ENCODE measurements at places on chromosomes 12 and 14.

DNA sequence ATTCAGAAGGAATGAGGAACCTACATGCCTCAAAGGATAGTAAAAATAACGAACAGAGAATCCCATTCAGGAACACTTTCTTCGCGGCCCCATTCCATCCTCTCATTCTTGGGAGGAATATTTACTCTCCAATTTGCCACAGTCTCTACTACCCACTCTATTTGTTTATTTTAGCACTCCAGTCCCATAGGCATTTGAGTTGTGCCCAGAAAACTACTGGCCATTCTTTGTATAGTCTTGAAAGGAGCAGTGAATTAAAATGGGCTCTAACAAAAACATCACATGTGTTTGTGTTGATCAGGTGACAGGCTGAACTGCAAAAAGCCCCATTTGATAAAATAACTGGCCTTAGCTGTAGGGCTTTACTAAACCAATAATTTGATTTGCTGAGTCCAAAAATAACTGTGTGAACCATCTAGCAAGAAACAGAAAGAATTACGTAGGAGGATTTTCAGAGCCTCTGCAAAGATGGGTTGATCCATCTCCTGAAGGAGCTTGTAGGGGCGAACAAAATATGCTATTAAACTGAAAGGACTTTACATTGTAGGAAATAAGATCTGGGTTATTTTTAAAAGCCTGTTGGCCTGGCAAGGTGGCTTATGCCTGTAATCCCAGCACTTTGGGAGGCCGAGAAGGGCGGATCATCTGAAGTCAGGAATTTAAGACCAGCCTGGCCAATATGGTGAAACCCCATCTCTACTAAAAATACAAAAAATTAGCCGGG, 142.3 kb upstream of the CPNE8 start:
- DNase-seq: no peak

GRCh38 chr14:99472937-99473336, 7.7 kb downstream of the SETD3 start:
- DNase-seq: no peak

- peak; percentile 24 for DNase-seq
Measured at GRCh38 chr12:45878630-45879255, 111.6 kb downstream of the SCAF11 start.

DNA sequence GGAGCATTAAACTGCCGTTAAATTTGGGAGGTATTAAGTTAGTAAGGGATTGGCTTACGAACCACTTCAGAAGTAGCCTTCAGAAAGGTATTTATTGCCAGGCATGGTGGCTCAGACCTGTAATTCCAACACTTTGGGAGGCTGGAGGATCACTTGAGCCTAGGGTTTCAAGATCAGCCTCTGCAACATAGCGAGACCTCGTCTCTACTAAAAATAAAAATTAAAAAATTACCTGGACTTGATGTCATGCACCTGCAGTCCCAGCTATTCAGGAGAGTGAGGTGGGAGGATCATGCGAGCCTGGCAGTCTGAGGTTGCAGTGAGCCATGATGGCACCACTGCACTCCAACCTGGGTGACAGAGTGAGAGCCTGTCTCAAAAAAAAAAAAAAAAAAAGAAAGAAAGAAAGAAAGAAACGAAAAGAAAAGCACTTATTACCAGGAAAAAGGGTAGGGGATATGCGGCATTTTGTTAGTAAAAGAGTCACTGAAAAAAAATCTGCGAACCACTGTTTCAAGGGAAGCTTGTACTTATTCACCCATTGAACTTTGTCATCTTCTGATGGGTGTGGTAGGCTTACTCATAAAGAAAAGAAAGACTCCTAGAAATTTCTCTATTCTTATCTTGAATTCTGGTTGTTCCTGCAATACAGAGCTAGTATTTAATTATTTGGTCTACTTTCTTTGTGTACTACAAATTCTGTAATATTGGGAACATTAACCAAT, 33.6 kb upstream of the PLEKHA5 start:
- DNase-seq: peak; percentile 17

- no peak for DNase-seq
Measured at GRCh38 chr14:102011631-102012030, 47.3 kb downstream of the DYNC1H1 start.

DNA sequence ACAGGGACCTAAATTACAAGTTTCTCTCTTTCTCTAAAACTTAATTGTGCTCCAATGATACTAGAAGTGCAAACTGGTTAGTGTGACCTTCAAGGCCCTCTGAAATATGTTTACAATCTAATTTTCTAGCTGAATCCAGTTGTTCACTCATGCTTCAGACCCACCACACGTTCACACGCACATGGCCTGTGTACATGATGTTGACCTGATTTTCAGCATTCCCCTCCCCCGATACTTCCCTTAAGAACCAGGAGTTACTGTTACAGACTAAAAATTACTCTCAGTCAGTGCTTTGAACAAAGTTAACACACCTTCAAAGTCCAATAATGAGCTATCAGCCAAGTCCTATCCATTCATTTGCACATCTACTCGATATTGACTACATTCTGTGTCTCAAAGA, 16.5 kb downstream of the MBIP start:
- no peak for DNase-seq

GRCh38 chr12:95130096-95130495, 56.7 kb upstream of the NR2C1 start:
- peak; percentile 59 for DNase-seq

GRCh38 chr14:83874662-83875061, 1655.3 kb upstream of the FLRT2 start:
- peak; percentile 80 for DNase-seq

- DNase-seq: no peak
Measured at GRCh38 chr12:62668782-62669181, 202.2 kb downstream of the MON2 start.

DNA sequence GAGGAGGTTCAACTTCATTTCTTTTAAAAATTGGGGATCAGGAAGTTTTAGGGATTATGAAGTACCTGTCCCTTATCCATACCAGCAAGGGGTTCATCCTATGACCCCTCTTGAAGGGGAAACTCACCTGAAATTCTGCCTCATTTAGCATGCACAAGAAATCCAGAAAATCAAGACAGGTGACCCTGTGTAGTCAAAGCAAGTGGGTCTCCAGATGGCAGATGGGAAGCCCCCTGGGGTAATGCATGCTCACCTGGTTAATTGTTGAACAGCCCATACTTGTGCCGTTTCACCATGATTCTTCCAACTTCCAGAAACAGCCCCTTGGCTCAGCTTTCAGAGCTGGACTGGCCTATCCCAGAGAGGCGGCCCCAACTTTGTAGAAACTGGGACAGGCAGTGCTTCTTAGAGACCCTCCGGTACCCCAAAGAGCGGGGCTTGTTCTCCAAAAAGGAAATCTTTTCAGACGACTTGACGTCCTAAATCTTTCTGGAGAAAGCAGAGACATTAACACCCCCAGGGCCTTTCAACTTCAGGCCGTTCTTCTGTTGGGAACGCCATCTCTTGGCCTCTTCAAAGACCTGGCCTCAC, 66.3 kb upstream of the ESRRB start:
- DNase-seq: no peak

- DNase-seq: no peak
Measured at GRCh38 chr12:94616203-94616729, 34.1 kb downstream of the TMCC3 start.

- DNase-seq: no peak
Measured at GRCh38 chr12:132619071-132619385, 452 bp downstream of the P2RX2 start.

All from IMR-90 (cell line).